ENCODE measurements at places on chromosomes 3 and 15.

DNA sequence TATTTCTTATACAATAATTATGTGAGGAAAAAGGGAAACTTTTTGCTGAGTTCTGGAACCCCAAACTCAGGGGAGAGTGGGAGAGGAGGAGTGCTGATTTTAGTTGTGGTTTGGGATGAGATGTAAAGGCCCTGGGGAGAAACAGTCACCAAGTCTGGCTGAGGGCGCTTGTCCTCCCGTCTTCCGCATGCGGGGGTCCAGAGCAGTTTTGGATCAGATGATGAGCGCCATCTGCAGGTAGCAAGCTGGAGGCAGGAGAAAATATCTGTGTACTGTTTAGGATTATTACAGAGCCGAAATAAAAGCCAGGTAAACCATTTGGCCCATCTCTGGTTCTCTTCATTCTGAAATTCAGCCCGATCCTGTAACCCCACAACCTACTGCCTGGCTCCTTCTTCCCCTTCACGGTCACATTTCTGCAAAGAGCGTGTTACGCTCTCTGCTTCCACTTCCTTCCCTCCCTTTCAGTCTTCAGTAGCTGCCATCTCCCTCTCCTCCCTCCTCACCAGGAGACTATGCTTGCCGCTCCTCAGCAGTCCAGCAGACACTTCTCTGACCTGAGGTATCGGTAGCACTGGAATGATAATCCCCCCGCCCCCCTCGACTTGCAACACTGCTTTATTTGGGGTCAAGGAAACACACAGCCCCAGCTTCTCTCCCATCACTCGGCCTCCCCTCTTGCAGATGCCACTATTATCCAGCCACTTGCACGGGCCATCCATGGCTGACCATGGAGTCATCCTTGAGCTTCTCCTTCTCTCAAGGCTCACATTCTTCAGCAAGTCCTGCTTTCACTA, 1.4 kb upstream of the PARP14 start:
- peak; percentile 88 for DNase-seq

DNA sequence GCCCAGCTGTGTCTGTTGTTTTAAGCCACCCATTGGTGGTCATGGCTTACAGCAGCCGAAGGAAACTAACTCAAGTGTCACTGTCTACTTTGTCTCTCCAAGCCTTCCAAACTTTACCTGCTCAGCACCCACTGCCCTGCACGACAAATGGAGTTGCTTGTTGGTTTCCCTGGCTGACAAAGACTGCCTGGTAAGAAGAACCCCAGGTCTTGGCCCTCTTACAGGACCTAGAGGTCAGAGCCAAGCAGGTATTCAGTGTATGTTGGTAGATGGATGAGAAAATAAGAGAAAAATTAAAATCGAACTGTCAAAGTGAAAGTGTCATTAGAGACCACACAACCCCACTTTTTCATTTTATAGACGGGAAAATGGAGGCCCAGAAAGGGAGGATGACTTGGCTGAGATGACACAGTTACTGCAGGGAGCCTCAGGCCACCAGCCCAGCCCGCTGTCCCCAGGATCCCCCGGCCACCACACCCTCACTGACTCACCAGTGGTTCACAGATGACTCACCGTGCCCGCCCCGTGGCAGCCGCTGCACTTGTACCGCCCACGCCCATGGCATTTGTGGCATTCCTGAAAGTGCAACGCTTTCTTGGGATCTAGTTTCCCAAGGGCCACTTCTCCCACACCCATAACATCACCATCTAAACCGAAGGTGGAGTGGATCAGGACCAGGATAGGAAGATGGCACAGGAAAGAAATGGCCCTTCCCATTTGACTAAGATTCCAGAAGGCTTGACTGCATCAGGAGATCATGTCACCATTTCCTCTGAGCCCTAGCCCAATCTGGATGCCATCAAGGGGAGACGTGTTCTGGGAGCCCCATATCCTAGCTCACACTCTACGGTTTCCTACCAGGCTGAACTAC, 15.2 kb downstream of the SSUH2 start:
- peak; percentile 64 for DNase-seq

DNA sequence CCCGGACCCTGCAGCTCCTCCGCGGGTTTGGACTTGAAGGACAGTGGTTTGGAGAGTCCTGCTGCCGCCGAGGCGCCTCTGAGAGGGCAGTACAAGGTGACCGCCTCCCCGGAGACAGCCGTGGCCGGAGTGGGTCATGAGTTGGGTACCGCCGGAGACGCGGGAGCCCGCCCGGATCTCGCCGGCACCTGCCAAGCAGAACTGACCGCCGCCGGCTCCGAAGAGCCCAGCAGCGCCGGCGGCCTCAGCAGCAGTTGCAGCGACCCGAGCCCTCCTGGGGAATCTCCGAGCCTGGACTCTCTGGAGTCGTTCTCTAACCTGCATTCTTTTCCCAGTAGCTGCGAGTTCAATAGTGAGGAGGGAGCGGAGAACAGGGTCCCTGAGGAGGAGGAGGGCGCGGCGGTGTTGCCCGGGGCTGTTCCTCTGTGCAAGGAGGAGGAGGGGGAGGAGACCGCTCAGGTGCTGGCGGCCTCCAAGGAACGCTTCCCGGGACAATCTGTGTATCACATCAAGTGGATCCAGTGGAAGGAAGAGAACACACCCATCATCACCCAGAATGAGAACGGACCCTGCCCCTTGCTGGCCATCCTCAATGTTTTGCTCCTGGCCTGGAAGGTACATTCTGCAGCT, 634 bp downstream of the MINDY2 start:
- DNase-seq = no peak

- DNase-seq = peak; percentile 70
Measured at GRCh38 chr15:92848852-92849598, 51.1 kb upstream of the CHD2 start.

- no peak for DNase-seq
Measured at GRCh38 chr3:182651461-182651860, 141.8 kb upstream of the ATP11B start.

- no peak for DNase-seq
Measured at GRCh38 chr3:33437556-33438283, 2.5 kb downstream of the UBP1 start.

GRCh38 chr15:75732809-75733451, 20.3 kb upstream of the CSPG4 start:
- peak; percentile 54 for DNase-seq

DNA sequence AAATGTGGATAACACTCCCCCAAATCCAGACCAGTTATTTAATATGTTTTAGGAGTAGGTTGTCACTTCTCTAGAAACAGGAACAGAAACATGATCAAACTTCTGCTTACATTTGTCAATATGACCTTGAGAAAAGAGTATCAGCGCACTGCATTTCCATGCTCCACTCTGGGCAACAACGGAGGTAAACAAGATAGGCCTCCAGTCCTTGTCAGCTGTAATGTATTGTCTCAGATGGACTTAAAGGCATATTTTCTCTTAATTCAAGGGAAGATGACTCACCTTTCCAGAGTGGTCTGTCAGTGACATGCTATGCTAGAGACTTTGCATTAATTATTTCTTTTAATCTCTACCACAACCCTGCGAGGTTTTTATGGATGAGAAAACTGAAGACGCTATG, 51.6 kb upstream of the TCF12 start:
- no peak for DNase-seq

DNA sequence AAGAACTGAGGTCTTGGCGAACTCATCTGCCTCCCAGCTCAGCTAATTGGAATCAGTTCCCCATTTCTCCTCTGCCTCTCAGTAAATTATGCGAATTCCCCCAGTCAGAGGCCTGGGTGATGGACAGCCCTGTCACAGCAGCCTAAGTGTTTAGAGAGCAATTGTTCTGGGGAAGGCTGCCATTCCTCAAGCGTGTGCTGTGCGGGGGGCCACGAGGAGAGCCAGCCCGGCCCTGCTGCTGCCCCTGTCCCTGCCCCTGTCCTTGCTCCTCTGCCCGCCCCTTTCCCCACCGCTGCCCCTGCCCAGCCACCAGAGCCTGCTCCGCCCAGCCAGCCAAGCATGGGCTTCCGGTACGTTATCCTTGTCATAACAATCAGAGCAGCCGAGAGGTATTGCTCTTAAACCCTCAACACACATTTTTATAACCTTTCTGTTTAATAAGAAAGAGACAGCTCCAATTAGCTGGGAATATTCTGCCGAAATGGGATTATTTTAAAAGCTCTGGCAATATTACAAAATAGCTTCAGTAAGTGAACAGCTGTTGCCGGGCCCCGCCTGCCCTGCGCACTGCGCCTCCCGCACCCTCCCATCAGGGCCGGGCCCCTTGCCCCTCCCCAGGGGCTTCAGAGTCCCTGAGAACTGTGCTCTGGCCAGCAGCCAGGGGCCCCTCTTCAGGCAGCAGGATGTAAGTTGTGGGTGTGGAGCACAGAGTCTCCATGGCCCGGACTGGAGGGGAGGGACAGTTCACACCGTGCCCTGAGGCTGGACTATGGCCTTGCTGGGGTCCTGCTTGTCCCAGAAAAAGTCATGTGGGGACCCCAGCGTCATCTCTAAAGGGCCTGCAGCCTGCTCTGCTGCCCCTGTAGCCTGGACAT, 12.4 kb upstream of the CACNA2D2 start:
- no peak for DNase-seq

DNA sequence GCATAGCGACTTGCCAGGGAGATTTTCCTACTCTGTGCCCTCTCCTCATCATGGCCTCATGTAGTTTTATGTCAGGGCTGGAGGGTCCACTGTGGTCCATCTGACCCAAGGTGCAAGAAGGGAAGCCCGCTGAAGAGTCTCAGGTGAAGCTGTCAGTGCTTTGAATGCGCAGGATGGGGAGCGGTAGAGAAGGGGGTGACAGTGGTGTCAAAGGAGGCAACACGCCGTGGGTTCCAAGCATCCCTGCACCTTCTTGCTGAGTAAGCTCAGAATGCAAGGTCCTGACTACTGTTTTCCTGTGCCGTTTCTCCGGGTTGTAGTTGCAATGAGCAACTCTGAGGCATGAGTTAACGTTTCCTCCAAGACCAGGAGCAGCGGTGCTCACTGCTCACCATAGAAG, 44.9 kb upstream of the RAB6B start:
- DNase-seq = no peak

DNA sequence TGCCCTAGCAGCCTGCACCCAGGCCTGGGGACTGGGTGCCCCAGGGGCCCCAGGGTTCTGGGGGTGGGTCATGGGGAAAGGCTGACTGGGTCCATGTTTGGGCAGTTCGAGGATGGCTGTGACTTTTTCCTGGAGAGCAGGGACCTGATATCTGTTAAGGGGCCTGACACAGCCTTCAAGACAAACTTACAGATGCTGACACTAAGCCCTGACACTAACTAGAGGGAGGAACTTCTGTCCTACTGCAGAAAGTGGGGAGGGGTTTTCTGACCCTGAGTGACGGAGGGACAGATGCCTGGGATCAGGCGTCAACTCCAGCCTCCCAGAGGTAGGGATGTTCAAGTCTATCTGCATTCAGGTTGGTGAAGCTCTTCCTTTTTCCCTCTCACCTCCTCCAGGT, 45.0 kb upstream of the SLC6A11 start:
- no peak for DNase-seq

DNA sequence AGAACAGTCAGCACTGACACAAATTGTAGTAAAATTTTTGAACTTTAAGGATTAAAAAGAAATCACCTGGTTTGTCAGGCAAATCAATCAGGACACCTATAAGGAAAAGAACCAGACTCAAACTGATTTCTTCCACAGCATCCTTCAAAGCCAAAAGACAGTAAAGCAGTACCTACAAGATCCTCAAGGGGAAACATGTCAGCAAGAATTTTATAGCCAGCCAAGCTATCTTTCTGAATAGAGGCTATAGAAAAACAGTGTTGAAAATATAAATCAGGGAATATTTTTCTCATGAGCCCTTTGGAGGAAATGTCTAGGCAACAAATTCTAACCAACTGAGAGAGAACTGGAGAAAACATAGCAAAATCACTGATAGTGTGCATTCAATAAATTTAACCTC, 301.4 kb upstream of the UBE2E2 start:
- DNase-seq = no peak

GRCh38 chr3:19596408-19596807, 337.6 kb downstream of the EFHB start:
- DNase-seq = no peak

DNA sequence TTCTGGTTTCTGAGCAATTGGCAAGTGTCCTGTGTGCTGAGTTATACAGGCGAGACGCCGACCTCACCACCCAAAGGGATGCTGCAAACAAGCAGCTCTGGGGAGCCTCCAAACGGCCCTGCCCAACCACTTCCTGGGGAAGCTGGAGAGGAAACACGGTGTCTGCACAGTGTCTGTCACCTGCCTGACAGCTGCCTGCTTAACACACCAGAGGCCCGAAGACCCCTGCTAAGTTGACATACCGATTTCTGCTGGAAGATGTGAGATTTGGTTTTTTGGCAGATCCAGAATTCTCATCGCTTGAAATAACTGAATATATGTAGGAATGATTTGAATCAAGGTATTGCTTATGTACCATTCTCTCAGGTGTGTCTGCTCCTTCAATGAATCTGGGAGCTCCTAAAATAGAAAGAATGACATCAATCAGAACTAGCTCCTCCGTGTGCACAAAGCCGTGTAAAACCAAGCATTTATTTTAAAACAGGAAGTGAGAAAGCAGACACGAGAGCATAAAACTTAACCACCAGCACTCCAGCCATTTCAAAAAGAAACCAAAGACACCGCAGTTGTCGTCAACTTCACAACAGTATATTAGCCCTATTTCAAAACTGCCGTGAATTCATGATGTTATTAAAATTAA, 27.2 kb downstream of the LRRC2 start:
- peak; percentile 93 for DNase-seq

- no peak for DNase-seq
Measured at GRCh38 chr3:83953417-83954089, 1005.2 kb upstream of the CADM2 start.

GRCh38 chr15:68330901-68331300, 53.4 kb downstream of the FEM1B start:
- DNase-seq = no peak

DNA sequence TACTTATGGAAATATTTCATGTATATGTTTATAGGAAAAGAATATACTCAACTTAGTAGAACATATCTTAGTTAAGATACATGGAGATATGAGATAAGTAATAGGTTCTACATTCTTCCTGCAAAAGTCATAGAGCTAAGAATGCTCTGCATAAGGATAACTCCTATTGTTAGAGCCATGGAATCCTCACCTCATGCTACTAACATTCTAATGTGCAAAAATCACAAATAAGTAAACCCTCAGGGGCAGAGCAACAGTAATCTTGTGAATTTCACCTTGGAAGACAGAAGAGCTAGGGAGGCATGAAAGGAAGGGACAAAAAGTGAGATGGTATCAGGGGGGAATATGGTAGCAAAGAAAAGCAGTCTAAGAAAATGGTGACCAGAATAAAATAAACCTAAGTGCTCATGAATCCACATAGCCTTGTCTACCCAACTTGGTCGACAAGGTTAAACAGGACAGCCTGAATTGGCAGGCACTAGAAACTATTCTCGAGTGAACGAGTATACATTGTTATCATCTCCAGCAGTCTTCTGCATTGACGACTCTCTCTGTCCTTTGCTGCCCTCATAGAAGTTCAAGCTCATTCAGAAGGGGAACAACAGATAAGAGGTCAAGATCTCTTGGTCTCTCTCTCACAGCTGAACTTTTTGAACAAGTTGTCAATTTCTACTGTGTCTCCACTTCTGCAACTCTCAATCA, 52.8 kb downstream of the XRN1 start:
- DNase-seq = no peak

Data from CD4-positive, alpha-beta T cell treated with Interleukin-4 for 1 hour (primary cell).